C1 segment of cervical spinal cord (tissue), 14 donors: ENCODE measurements at places on chromosomes 2 and 18.
A peak's percentile ranks its signal among the peaks of the same experiment; 100 is the strongest.

- DNase-seq = no peak
These were observed 7.8 kb downstream of the AFG3L2 start for GRCh38 chr18:12369211-12369610.

DNA sequence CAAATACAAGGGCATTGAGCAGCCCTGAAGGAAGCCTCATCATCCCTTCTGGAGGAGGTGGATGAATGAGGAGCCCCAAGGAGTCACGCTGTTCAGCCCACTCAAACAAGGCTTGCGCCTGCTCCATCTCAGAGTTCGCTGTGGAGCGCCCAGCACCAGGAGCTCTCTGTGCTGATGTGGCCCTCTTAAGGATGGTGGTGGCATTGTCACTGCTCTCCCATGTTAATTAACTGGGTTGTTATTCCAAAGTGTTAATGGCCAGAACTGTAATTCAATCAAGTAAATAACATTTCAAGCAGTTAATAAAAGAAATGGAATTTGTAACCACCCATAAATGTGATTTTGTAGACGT lies 726.0 kb upstream of the RAB6C start:
- no peak for DNase-seq

DNA sequence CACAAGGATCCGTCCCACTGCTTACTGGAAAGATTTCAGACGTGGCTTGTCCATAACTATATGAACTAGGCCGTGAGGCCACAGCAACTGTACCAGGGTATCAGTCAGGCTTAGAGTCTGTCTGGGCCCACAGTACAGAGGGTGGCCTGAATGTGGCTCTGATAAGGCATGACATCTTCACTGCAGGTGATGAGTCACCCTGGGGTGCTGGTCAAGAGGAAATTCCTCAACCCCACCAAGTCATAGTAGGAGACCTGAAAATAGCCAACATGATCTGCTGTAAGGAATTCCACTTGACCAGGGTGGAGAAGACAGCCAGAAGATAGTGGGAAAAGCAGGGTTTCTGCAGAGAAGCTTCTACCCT lies 107.7 kb downstream of the INHBB start:
- DNase-seq = no peak

GRCh38 chr2:72129681-72130340 lies 17.9 kb downstream of the CYP26B1 start:
- DNase-seq = no peak

DNA sequence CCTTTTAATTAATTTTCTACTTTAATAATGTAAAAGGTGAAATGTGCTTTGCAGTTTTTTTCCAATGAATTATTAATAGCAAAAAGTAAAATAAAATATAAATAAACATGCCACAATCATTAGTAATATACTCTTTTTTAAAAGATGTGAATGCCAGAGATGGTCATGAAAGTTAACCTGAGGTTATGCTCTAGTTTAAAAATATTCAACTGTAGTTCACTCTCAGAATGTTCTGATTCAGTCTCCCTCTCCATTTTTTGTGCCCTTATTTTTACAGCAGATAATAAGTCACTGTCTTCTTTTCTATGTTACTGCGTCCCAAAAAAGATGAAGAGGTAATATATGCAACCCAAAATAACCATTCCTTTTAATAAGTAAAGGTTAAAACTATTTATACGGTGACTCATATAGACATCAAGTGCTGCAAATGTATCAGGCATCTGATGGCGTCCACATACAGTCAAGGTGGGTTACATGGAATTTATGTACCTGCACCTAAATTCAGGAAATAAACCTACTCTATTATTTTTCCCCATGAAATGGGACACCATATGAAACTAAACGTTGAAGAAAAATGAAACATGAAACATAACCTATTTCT lies 153.6 kb upstream of the ZNF804A start:
- DNase-seq = no peak

- DNase-seq = no peak
These were observed 150.5 kb upstream of the SMAD7 start for GRCh38 chr18:49101236-49101635.

DNA sequence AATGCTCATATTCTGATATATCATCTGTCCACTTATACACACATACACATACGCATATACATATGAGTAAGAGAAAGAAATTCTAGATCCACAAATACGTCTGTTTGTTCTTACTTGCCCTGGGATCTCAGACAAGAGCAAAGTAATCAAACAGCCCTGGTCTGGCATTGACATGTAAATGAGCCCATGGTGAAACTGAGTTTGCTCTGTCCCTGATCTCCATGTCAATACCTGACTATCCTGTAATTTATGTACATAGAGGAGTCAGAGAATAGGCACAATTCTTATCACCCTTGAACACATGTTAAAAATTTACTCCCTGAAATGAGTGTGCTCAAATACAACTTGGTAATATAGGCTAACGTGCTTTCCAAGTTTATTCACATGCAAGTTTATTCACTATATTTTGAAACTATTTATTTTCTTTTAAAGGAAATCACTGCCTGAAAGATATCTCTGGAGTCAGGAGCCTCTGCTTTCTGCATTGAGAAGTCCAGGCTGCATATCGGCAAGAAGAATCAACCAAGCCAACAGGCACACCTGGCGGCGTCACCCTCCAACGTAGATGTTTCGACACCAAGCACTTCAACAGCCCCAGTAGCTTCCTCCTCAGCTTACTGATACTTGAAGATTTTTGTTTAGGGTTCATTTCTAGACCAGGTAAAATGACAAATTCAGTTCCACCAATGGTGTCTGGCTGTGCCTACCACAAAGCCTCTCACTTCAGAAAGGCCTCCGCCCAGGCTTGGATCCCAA lies 100.6 kb downstream of the CMPK2 start:
- DNase-seq = no peak

DNA sequence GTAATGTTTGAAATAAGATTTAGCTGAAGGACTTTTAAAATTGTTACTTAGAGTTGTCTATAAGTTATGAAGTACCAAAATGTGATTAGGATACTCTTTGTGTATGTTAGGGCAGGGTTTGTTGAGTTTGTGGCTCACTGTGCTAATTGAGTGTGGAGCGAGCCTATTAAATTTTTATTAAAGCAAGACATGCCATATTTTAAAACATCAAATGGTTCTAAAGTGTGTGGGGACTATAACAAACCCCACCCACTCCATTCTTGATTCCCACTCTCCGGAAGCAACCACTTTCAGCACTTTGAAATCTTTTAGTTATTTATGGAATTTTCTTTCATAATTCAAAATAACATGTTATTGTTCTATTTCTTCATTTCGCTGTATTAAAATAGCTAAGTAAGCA lies 1.8 kb downstream of the HNMT start:
- DNase-seq = no peak

- no peak for DNase-seq
These were observed 494.7 kb downstream of the BCL11A start for GRCh38 chr2:60058781-60059180.

DNA sequence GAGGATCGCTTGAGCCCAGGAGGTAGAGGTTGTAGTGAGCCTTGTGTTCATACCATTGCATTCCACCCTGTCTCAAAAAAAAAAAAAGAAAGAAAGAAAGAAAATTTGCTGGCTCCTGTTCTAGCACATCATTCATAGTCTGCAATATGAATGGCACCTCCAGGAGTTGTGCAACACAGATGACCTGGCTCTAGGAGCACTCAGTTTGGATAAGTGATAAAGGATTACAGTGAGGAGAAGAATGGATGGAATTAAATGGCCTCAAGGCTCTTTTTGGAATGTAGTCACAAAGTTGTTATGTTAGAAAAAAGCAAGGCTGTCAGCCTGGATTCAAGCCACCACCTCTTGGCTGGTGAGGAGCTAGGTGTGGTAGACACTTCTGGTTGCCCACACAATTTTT lies 21.5 kb upstream of the SPRED2 start:
- no peak for DNase-seq

DNA sequence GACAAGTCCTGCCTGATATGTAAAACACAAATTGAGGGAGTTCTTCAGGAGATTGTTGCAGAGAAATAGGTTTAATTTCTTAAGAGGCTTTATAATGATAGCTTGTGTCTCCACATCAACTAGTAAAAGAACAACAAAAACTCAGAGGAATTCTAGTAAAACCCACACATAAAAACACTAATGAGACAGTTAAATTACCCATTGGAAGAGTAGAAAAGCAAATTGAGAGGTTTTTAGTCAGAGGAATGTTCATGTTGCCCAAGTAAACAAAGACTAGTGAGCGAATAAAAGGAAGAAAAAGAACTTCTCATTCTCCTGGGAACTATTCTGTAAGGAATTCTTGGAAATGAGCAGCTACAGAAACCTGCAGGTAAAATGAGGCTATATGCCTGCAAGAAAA lies 330.6 kb downstream of the STK39 start:
- DNase-seq = no peak

- DNase-seq = no peak
These were observed 32.1 kb downstream of the FBXO48 start for GRCh38 chr2:68434981-68435380.

DNA sequence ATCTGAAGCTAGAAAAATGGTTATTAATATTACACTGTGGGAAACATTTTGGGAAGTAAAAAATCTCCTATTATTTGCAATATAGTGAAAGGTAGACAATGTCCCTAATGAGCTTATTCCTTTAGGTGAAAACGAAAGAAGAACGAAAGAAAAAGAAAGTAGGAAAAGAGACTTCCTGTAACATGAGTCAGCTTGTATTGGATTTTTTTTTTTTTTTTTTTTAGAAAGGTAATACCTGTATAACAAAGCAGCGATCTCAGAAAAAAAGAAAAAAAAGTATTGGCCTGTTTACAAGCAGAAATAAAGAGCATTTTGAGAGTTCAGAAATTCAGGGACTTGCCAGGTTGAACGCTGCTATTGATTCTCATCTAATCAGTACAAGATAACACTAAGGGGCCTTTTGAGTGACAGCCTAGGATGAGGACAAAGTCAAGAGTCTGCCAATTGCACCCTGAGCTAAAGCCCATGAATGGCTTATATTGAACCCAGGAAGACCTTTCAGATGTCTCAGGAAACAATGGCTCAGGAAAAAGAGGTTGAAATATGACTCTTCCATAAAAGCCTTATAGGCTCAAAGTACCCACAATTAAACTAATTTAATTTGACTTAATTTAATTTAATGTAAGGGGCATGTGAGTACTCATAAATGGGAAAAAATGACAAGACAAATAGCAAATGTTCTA lies 615.6 kb upstream of the CDH2 start:
- DNase-seq = no peak

- DNase-seq = no peak
These were observed 65.7 kb upstream of the FOSL2 start for GRCh38 chr2:28326881-28327505.

DNA sequence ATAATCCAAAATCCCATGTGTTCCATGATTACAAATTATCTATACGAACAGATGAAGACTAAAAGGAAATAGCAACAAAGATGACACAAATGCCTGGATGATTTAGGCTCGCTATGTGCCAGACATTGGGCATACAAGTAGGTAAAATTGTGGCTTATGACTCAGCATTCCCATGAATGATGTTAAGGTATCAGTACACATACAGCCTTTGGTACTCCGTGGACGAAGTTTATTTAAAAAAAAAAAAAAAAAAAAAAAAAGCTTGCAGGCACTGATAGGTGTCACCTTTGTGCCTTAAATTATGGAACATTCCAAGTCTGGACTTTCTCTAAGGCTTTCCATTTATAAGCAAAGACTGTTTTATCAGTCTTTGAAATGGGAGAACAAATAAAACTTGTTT lies 2.7 kb downstream of the CHAC2 start:
- no peak for DNase-seq

DNA sequence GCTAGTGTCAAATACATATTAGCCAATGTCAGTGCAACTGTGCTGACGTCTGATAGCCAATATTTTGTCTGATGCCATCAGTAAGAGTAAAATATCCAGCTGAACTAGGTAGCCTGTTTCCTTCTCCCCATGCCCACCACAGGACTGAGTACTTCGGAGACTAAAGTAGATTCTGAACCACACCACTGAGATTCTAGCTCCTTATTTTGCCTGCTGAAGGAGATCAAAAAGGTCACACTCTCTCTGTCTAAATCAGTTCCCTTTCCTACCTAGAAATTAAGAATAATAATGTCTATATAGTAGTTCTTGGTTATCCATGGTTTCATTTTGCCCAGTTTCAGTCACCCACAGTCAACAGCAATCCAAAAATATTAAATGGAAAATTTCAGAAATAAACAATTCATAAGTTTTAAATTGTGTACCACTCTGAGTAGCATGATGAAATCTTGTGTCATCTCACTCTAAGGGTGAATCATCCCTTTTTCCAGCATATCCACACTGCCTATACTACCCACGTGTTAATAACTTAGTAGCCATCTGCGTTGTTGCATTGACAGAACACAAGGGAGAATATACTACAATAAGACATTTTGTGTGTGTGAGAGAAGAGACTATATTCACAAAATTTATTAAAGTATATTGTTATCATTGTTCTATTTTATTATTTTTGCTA lies 1043.3 kb upstream of the PIK3C3 start:
- no peak for DNase-seq

- peak; percentile 20 for DNase-seq
These were observed 2.9 kb upstream of the ATOH8 start for GRCh38 chr2:85750587-85751575.

DNA sequence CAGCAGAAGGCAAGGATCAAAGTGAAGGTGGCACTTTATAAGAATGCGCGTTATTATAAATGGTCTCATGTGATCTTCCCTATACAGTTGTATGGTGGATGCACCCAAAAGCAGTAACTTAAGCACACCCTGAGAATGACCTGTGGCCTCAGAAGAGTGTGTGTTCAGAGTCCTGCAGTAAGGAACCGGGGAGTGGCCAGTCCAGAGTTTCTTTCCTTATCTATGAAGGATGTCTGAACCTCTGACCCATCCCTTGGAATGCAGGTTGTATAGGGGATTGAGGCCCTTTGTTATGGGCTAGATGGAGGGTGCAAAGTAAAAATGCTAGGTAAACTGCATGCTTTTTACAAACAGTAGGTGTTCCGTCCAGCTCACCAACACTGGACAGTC lies 43.6 kb upstream of the ANKRD44 start:
- DNase-seq = no peak

- no peak for DNase-seq
These were observed 25.4 kb downstream of the KIF5C start for GRCh38 chr2:148900350-148900837.

DNA sequence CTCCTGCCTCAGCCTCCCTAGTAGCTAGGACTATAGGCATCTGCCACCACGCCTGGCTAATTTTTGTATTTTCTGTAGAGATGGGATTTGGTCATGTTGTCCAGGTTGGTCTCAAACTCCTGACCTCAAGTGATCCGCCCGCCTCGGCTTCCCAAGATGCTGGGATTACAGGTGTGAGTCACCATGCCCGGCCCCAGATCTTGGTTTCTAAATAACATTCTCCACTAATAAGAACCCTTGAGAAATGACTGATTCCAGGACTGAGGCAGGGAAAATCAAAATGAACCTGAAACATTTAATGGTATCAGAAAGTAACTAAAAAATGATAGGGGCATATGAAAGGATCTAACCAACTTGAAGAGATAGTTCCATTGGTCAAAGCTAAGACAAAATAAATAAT lies 34.0 kb downstream of the BMPR2 start:
- no peak for DNase-seq

- no peak for DNase-seq
These were observed 31.7 kb upstream of the SERTAD2 start for GRCh38 chr2:64685430-64685829.

GRCh38 chr2:169510496-169510895 lies 994 bp downstream of the KLHL41 start:
- no peak for DNase-seq
